Dermis blood vessel endothelial cell (primary cell): ENCODE measurements at places on chromosomes 6 and 20. TPM values are rescaled to one million over a fixed set of nuclear protein-coding genes. Genes with fewer than 3 reads are reported as not detected.

TSBP1 gene
- not detected in 2 replicates for total RNA-seq

- DNase-seq, result no peak
These were observed 206.8 kb upstream of the ARG1 start for GRCh38 chr6:131366223-131366622.

- DNase-seq, result no peak
These were observed 187.1 kb downstream of the EYA4 start for GRCh38 chr6:133428295-133428694.

DNA sequence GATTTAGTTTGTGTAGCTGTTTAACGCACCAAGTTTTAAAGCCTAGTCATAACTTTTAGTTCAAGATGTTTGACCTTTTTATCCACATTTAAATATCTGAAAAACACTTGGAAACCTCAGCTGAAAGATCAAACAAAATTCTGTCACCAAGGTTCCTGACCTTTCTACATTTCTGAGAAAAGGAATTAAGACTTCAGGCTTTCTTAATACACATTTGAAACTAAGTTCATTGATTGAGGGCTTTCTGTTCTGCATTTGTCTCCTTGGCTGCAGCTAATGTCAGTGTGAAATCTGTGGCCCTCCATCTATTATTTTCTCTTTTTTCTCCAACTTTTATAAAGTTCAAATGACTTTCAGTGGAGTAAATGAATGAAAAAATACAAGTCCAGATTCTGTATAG, 22.7 kb upstream of the FBXL4 start:
- DNase-seq, result no peak

DNA sequence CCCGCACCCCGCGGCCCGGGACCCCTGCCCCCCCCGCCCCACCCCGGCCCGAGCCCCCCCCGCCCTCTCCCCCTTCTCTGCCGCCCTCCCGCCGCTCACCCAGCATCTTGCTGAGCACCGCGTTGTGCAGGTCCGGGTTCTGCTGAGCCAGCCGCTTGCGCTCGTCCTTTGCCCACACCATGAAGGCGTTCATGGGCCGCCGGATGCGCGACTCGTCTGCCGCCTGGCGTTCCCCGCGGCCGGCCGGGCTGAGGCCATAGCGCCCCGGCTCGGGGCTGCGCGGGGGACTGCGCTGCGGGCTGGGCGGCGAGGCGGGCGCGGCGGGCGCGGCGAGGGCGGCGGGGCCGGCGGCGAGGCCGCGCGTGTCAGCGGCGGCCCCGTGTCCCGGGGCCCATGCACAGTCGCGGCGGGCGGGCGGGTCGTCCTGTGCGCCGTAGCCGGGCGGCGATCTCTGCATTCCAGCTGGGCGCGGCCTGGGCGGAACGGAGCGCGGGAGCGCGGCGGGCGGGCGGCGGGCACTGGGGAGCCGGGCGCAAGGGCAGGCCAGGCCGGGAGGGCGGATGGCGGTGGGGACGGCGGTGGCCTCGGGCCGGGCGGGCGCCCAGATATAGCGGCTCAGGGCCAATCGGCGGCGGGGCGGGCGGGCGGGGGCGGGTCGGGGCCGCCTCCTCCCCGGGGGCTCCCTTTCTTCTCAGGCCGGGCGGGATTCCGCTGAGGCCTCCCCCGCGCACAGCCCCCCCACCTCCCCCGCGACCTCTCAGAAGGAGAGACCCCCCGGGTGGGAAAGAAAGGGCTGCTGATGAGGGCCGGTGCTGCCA, at the start of gene SOX18:
Gene SOX18, minus strand, starts transcription at position 580 of the 818 bp plus-strand sequence. Its CDS starts 123 bp downstream, at position 457.
- DNase-seq, result peak; percentile 81

- no peak for DNase-seq
These were observed 35.0 kb upstream of the VSX1 start for GRCh38 chr20:25116739-25117458.

- no peak for DNase-seq
These were observed 131.7 kb downstream of the BFSP1 start for GRCh38 chr20:17399303-17399985.

DNA sequence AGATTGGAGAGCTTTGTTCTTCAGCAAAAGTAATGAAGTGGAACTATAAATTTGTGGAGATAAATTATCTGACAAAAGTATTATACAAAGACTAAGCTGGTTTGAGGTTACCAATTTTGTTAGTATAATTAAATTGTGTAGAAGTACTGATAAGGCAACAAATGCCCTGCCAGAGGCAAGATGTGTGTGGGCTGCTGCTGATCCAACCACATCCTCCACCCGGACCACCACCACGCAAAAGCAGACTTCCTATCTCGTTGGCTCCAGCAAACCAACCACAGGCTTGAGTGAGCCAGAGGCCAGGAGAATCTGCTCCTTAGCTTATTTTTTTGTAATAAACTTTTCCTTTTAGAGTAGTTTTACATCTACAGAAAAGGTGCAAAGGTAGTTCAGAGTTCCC, 1.1 kb upstream of the MYLK4 start:
- no peak for DNase-seq
